ENCODE measurements at places on chromosomes 12 and 14.
A peak's percentile ranks its signal among the peaks of the same experiment; 100 is the strongest.

DNA sequence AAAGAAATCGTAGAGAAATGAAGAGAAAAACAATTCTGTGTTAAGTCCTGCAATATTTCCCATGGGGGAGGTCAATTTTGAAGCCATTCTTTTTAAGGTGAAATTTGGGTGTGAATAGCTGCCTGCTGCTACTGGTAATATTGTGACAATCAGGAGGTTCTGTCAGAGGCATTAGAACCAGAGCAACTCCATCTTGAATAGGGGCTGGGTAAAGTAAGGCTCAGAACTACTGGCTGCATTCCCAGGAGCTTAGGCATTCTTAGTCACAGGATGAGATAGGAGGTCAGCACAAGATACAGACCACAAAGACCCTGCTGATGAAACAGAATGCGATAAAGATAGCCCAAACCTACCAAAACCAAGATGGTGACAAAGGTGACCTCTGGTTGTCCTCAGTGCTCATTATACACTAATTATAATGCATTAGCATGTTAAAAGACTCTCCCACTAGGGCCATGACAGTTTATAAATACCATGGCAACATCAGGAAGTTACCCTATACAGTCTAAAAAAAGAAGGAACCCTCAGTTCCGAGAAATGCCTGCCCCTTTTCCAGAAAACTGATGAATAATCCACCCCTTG lies 24.8 kb upstream of the MTHFD1 start:
- no peak for DNase-seq

DNA sequence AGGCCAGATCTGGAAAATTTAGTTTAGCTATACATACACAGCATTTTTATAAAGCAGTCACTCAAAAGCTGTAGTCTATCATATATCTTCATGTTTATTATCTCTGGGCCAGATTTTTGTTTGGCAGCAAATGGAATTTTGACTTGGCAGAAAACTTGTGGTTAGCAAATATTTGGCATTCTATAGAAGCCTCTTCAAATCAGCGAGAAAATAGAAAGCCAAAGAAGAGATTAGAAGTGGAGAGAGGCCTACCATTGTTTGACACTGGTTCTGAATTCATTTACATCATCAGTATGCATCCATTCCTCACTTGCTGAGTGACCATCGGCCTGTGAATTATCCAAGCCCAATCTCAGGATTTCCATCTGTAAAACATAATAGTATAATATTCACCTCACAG lies 1077.6 kb downstream of the GALC start:
- DNase-seq = no peak

DNA sequence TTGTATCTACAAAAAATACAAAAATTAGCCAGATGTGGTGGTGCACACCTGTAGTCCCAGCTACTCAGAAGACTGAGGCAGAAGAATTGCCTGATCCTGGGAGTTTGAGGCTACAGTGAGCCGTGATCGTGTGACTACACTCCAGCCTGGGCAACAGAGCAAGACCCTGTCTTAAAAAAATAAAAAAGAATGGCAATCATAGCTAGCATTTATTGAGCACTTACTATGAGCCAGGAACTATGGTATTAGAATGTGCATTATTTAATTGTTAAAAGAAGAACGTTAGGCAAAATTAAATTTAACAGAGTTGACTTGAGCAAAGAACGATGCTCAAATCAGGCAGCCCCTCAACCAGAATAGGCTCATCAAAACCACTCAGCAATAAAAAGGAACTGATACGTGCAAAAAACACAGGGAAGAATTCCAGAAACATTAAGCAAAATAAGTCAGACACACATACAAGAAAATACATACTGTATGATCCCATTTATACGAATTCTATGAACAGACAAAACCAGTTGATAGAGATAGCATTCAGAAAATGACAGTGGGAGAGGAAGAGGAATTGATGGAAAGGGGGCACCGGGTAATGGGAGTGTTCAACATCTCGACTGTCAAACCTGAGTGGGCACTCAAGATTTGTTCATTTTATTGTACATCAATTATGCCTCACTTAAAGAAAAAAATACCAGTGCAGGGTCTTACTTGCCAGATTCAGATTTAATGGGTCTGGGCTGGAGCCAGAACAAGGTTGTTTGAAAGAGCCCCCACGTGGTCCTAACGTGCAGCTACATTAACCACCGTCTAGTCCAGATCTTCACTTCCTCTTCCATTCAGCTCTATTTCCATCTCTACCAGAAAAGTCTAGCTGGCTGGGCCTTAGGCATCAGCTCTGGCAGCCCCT lies 8.0 kb downstream of the SCNN1A start:
- DNase-seq = no peak

GRCh38 chr12:13033476-13033875 lies 10.7 kb upstream of the FAM234B start:
- no peak for DNase-seq

- peak; percentile 48 for DNase-seq
Measured at GRCh38 chr12:93894391-93895088, 217.4 kb downstream of the CRADD start.

- DNase-seq = no peak
Measured at GRCh38 chr14:104936361-104937155, 11.9 kb downstream of the PLD4 start.

DNA sequence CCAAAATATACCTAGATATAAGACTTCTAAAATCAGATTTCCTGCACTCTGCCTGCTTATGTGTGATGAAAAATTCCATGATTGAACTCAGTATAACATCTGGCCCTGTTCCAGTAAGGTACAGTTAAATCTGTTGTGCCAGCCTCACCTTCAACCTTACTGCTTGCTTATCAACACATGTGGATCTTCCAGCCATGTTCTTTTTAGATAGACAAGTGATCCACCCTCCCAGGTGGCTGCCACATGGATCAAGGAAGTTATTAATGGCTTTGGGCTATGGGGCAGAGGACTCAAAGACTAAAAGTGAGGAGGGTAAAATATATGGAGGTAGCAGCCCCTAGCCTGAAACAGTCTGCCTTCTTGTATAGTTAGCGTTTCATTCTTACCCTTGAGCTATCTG lies 25.3 kb upstream of the MAGOHB start:
- peak; percentile 55 for DNase-seq

- DNase-seq = no peak
Measured at GRCh38 chr12:53747095-53747494, 4.7 kb downstream of the CISTR start.

- no peak for DNase-seq
Measured at GRCh38 chr14:104593241-104593701, 11.3 kb downstream of the TMEM179 start.

DNA sequence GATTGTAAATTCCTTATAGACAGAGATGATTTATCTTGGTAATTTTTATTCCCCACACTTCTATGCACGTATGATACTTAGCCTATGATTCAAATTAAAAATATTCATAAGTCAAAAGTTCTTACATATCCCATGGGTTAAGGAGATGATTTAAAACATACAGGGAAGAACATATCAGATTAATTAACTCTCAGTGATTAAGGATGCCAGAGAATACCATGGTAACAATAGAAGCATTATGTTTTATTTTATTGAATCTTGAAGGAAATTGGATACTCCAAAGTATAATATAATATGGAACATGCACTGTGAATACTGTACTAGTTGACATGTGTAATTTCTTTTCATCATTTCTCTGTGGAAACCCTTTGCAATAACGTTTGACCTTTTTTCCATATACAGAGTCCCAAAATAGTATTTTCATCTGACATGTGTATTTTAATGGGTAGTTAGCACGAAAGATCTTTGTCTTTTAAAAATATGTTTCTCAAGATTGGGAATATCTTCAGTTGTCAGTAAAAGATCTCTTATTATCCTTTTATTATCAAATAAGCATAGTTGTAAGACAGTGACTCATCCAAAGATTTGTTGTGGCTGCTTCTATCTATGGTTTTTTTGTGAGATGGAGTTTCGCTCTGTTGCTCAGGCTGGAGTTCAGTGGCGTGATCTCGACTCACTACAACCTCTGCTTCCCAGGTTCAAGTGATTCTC lies 166.7 kb downstream of the RAD51B start:
- no peak for DNase-seq

GRCh38 chr12:24791622-24792021 lies 157.3 kb downstream of the BCAT1 start:
- DNase-seq = no peak

- no peak for DNase-seq
Measured at GRCh38 chr12:61853945-61854344, 406.3 kb upstream of the USP15 start.

- no peak for DNase-seq
Measured at GRCh38 chr12:23464241-23464812, 485.1 kb downstream of the SOX5 start.
